Naive thymus-derived CD4-positive, alpha-beta T cell (primary cell): ENCODE measurements at places on chromosomes 16 and 17. TPM values are rescaled to one million over a fixed set of nuclear protein-coding genes. Genes with fewer than 3 reads are reported as not detected.
A peak's percentile ranks its signal among the peaks of the same experiment; 100 is the strongest.

GRCh38 chr16:89201439-89202377 is 1.4 kb upstream of the SLC22A31 start:
- H3K36me3 ChIP-seq: no peaks in the 10 kb centered on the region
- no peaks in the 10 kb centered on the region for H3K4me1 ChIP-seq
- peak; percentile 83 for DNase-seq
- no peak overlapping the region for H3K27ac ChIP-seq
- peaks cover 4% of the 10 kb centered on the region for H3K27me3 ChIP-seq
- H3K4me3 ChIP-seq: no peak overlapping the region

DNA sequence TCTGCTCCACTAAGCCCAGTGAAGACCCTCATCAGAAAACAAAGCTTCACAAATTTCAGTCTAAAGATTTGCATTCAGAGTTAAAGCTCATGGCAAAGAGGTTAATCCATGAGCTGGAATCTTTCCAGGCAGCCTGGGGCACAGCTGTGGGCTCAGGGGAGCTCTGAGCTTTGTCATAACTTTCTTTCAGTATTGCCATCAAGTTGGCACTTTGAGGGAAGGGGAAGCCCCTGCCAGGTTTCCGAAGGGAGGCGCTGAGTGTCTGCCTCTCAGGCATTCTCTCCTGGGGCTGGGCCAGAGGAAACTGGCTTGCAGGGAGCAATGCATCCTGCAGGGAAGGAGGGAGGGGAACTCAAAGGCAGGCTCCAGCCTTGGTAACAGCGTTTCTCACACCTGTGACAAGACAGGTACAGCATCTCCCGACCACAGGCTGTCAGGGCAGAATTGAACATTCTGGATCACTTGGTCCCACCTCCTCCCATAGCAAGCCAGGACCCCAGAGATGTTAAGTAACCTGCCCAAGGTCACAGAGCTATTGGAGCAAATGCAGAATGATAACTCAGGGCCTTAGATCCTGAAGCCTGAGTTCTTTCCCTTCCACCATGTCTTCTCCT is 3.9 kb downstream of the LPO start:
- DNase-seq: no peak
- no peak overlapping the region for H3K27ac ChIP-seq
- no peaks in the 10 kb centered on the region for H3K4me1 ChIP-seq

DNA sequence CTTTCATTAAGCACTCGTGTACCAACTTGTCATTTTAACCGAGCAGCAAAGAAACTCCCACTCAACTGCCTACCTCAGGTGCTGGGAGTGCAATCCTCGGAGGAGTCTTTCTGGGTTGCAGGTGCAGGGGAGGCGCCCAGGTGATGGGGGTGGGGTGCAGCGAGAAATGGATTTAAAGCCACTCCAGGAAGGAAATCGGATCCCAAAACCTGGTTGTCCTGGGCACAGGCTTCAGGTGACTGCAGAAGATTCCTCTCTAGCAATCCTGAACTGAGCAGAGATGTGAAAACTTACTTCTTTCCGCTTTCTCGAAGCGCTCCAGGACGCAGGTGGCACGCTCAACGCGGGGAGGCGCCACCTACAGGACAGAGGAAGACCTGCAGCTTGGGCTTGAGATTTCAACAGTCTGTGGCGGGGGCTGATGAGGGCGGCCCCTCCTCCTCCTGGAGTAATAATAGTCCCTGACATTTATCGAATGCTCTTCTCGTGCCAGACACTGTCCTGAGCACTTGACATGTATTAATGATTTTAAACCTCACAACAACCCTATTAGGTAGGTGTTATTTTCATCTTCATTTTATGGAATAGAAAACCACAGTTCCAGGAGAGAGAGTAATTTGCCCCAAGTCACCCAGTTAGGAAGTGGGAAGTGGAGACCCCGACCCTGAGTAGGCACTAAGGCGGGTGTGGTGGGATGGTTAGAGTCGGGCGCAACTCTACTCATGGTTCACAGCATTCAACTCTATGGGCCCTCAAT is 27.2 kb upstream of the SKAP1 start:
- no peaks in the 10 kb centered on the region for H3K36me3 ChIP-seq
- DNase-seq: peak; percentile 83
- peaks cover 53% of the 10 kb centered on the region for H3K4me1 ChIP-seq
- H3K27me3 ChIP-seq: no peaks in the 10 kb centered on the region
- H3K27ac ChIP-seq: no peak overlapping the region

- no peak for DNase-seq
- H3K4me3 ChIP-seq: no peak overlapping the region
- H3K27me3 ChIP-seq: peaks cover 5% of the 10 kb centered on the region
- H3K4me1 ChIP-seq: peaks cover 37% of the 10 kb centered on the region
These were observed 532 bp downstream of the CNTNAP1 start for GRCh38 chr17:42682722-42683403.

GRCh38 chr16:14434860-14435259 is 195.2 kb downstream of the PARN start:
- no peak for DNase-seq
- H3K27me3 ChIP-seq: no peaks in the 10 kb centered on the region
- no peaks in the 10 kb centered on the region for H3K36me3 ChIP-seq

DNA sequence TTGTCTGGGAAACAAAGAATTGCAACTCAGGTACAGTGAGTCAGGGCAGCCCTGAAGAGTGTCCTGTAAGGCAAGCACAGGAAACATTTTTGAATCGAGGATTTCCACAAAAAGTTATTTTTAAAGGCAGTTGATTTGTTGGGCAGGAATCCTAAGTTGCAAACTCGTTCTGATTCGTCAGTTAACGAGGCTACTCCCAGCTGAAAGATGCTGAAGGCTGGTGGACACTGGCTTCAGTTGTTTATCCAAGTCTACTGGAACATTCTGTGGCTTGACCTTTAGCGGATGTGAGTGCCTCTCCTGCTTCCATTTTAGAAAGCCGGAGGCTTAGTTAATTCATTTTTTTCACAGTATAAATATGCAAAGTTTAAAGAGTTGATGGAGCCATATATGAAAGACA is 84.2 kb downstream of the KCNJ12 start:
- H3K4me1 ChIP-seq: no peaks in the 10 kb centered on the region
- no peaks in the 10 kb centered on the region for H3K27me3 ChIP-seq
- H3K27ac ChIP-seq: no peak overlapping the region
- H3K4me3 ChIP-seq: no peak overlapping the region
- DNase-seq: no peak
- no peaks in the 10 kb centered on the region for H3K36me3 ChIP-seq

Gene TBC1D3E
- not detected for total RNA-seq

Gene SLC16A3
- 14.6 TPM for total RNA-seq
